ENCODE measurements at places on chromosomes 12 and 14.

GRCh38 chr12:112309797-112310196 lies 72.4 kb downstream of the HECTD4 start:
- DNase-seq: no peak

- DNase-seq: no peak
Observed at GRCh38 chr14:24744641-24745040, 110.7 kb upstream of the GZMB start.

- no peak for DNase-seq
Observed at GRCh38 chr14:77498984-77499527, 440 bp upstream of the ISM2 start.

GRCh38 chr12:94545935-94546771 lies 86.5 kb upstream of the CEP83 start:
- peak; percentile 78 for DNase-seq

GRCh38 chr12:46449856-46450255 lies 77.3 kb upstream of the SLC38A2 start:
- no peak for DNase-seq

DNA sequence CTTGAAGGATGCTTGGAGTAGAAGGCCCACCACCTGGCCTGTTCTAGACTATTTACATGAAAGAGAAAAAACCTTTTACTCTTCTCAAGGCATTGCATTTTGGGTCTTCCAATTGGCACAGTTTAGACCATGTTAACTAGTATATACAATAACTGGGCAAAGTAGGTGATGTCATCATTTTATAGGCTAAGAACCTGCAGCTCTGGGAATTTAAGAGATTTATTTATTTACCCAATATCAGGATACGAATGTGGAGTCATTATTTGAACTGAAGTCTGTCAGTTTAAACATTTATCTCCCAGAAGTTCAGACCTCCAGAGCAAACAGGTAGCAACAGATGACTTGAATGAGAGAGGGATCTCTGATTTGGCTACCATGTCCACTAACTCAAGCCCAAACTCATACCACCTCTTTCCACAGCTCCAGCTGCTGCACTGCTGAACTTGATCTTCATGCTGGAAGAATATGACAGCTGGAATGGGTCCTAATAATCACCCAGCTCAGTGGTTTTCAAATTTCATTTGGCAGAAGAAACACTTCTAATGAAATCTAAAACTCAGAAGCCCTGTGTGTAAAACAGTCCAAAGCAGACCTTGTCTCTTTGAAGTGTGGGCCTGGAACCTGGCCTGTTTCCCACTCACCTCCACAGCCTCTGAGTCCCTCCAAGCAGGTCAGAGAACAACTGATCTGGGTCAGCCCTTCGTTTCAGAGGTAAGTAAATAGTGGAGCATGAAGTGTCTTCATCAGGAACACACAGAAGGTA lies 179.2 kb downstream of the EMP1 start:
- DNase-seq: no peak

- DNase-seq: no peak
Observed at GRCh38 chr12:27335364-27336281, 3.0 kb downstream of the BMAL2 start.

DNA sequence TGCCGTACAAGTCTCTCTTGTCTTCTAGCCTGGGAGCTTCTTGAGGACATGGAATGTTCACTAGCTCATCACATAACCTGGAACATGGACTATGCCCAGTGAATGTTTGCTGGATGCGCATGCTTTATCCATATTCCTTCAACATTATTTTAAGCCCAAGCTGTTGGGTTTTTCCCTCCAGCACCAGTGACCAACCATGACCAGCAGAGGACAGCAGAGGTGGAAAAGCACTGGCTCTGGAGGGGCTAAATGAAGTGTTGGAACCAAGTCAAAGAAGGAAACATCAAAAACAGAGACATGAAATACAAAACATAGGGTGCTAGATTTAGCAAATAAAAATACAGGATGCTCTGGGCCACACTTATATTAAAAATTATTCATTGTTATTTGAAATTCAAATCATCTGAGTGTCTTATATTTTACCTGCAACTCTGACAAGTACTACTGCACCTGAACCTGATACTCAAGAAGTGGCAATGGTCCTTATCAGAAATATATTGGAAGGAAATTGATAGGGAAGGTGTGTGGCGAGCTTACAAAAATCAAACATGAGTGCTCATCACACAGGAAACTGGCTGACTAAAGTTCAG lies 23.1 kb upstream of the HELB start:
- DNase-seq: peak; percentile 64

- no peak for DNase-seq
Observed at GRCh38 chr14:86404989-86405649, 875.2 kb downstream of the FLRT2 start.

DNA sequence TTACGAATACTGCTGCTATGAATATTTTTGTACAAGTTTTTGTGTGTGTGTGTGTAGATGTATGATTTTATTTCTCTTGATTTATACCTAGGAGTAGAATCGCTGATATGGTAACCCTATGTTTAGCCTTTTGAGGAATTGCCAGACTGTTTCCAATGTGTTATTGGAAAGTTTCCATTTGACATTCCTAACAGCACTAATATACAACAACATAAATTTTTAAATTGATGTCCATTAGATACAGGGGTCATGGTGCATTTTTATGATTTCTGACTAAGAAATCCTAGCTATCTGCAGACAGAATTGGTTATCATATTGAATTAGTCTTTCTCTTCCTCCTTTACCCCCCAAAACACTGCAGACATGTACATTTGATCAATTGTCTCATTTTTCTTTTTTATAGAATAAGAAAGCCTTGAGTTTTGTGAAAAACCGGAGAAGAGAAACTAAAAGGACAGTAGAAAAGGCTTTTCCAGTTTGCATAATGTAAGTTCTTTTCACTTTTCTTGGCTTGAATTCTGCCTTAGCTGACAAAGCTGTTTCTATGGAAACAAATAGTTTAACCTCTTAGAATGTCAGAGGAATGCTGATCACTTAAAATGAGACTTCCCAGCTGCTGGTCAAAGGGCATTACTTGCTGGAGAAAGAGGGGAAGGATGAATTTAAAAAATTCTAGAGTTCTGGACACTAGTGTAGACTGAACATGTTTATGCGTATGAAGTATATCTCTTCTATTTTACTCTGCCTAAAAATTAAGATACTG lies 28.2 kb downstream of the PALS1 start:
- no peak for DNase-seq

GRCh38 chr12:116162071-116162470 lies 115.4 kb downstream of the MED13L start:
- no peak for DNase-seq

DNA sequence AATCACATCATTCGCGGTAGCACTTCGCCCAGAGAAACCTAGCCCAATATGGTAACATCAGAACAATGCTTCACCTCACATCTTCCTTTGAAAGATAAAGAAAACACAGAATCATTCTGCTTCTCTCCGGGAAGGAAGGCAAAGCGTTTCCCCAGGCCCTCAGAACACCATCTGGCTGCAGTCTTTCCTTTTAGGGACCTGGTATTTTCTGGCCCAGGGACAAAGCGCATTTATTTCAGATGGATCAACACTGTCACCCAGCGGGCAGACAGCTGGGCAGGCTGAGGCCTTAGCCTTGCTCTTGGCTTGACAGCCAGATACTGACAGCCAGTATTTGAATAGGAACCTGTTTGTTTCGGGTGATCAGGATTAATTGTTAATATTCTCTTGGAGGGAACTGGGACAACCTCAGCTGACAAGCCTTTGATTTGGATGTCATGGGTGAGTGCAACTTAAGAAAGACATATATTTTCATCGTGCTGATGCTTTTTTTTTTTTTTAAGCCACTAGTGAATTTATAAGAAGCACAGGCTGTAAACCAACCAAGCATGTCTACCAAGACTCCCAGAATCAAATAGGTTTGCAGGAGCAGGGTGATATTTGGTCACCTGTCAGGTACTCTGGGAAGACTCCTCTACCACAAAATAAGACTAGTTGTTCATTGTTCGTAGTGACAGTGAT lies 118.9 kb downstream of the VEZT start:
- DNase-seq: peak; percentile 19

DNA sequence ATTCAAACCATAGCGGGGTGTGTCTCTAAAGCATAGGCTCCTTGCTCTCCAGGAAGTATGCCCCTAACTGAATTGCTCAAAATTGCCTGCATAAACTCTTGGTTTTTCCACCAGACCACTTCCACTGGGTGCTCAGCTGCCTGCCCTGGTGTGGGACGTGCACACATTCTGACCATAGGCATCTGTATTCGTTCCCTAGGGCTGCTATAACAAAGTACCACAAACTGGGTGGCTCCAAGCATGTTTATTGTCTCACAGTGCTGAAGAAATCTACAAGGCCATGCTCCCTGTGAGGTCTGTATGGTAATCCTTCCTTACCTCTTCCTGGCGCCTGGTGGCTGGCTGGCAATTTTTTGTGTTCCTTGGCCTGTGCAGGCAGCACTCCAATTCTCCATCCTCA lies 16.4 kb upstream of the GALNT6 start:
- no peak for DNase-seq

GRCh38 chr12:109680264-109681005 lies 33.2 kb upstream of the FAM222A start:
- peak; percentile 22 for DNase-seq

DNA sequence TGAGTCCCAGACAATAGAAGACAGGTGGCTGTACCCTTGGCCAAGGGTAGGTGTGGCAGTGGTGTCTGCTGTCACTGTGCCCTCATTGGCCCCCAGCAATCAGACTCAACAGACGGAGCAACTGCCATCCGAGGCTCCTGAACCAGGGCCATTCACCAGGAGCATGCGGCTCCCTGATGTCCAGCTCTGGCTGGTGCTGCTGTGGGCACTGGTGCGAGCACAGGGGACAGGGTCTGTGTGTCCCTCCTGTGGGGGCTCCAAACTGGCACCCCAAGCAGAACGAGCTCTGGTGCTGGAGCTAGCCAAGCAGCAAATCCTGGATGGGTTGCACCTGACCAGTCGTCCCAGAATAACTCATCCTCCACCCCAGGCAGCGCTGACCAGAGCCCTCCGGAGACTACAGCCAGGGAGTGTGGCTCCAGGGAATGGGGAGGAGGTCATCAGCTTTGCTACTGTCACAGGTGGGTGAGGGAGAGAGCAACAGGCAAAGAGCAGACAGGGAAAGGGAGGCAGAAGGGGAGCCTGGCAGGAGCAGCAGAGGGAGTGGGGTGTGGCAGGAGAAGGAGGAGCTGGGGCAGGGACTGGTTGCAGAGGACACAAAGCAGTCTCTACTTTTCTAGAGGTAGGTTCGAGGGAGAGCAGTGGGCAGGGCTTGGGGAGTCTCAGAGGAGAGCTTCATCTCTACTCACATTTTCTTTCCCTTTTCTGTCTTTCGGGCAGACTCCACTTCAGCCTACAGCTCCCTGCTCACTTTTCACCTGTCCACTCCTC lies 452 bp downstream of the INHBE start:
- no peak for DNase-seq

DNA sequence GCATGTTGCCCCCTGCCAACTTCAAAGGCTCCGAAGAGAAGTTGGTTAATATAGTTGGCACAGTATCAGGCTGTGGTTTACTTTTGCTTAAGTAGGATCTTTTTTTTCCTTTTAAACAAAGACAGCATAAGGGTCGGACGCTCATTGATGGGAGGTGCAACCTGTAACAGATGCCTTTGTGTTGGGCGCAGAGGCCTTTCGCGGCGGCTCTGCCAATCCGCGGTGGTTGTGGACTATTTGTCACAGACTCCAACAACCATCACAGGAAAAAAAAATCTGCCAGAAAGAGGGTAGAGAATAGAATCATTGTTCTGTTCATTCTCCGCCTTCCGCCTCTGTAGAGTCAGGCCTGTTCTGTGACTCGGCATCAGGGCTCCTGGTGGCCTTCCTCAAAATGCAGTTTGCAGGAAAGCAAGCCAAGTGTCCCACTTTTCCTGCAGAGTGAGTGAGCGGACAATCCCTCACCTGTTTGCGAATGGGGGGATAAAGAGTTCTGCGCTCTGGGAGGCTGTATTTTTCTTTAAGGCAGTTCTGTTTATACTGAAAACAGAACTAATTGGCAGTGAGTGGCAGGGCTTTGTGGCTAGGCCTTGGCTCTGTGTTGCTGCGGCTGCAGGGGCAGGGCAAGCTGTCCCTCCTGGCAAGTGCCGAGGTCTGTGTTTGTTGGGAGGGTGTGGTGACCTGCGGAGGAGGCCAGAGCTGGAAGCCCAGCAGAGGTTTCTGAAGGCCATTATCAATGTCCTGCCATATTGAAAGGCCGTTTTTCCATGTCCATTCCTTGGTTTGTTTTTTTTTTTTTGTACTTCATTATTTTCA lies 83.0 kb upstream of the PIWIL1 start:
- no peak for DNase-seq

DNA sequence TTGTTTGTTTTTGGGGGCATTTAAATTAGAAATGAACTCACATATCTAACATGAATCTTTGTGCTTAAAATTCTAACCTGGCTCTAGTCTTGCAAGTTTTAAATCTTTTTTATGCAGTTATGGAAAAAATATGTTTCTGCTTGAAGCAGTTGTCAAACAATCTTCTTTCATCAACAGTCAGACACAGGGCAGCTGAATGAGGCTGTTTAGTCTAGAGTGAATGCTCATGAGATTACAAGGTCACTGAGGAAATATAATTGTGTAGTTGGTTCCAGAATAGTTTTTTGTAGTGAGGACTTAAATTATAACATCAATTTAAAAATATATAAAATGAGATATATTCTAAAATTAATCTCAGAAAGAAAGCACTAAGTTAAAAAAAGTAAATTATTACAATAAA lies 76.5 kb downstream of the TRMT5 start:
- no peak for DNase-seq

- DNase-seq: no peak
Observed at GRCh38 chr12:125734137-125734536, 668.9 kb downstream of the AACS start.

DNA sequence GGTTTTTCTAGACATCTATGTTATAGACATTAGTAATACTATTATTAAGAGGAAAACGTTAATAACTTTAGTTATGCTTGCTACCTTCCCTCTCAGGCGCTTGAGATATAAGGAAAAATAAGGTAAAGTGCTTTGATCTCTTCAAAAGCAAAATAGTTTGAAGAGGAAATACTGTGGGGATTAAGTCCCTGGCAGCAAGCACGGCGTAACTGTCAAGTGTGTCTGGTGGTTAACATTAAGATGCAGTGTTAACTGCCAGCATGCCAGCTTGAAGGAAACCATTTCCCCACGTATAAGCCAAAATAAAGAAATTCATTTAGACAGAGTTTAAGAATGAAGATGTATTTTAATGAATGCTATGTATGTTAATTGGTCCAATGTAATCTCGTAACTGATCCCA lies 31.8 kb downstream of the PELI2 start:
- no peak for DNase-seq

DNA sequence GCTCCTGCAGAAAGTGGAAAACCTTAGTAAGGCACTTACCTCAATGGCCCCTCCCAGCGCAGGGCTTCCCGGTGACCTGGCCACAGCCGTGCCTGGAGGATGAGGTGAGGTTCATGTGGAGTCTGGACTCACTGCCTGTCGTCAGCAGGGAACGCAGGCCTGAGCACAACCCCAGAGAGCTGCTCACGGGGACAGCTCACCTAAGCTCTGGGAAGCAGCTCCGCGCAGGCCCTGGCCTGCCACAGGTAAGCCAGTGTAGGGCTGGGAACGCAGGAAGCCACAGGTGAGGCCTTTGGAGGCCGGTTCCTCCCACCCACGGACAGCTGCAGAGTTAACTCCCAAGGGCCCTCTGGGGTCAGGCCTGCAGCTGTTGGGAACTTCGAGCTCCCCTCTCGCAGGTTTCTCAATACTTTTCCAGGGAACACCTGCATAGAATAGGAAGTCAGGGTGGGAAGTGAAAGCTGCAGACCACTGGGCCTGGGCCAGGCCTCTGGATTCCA lies 32.7 kb downstream of the ANAPC7 start:
- no peak for DNase-seq

GRCh38 chr14:103019826-103020225 lies 37.5 kb downstream of the CDC42BPB start:
- no peak for DNase-seq

Measured in hematopoietic multipotent progenitor cell treated with erythropoietin and hydrocortisone succinate and interleukin-3 and kit ligand, for 6 days (in vitro differentiated cells).